ENCODE measurements at places on chromosomes 7 and 10.

GRCh38 chr10:61852261-61852660, 49.2 kb upstream of the ARID5B start:
- no peak for DNase-seq

- DNase-seq, result no peak
These were observed 65.1 kb downstream of the PAXIP1 start for GRCh38 chr7:154937837-154938236.

GRCh38 chr10:37667736-37668135, 189.7 kb downstream of the ZNF248 start:
- DNase-seq, result no peak

DNA sequence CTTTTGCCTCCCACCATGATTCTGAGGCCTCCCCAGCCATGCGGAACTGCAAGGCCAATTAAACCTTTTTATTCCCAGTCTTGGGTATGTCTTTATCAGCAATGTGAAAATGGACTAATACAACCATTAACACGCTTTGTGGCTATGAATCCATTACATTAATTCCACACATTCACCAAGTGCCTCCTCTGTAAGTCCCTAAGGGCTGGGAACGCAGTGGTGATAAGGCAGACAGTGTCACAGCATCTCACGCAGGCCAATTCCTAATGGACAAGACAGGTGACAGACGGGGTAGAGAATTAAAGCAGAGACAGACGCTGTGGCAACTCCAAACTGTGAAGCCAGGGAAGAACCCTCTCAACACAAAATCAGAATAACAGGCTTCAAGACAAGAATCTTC, 247.8 kb downstream of the DIP2C start:
- peak; percentile 15 for DNase-seq

- DNase-seq, result no peak
These were observed 90.3 kb downstream of the SRPK2 start for GRCh38 chr7:105298439-105298894.

All from NCI-H1417 (cell line).